ENCODE measurements at places on chromosomes 2 and 18.

GRCh38 chr2:172234716-172235691 is 132.3 kb upstream of the DLX2 start:
- DNase-seq, result no peak

GRCh38 chr2:162011706-162012564 is 62.1 kb downstream of the DPP4 start:
- DNase-seq, result no peak

GRCh38 chr2:112540906-112541305 is 1.4 kb upstream of the POLR1B start:
- no peak for DNase-seq

DNA sequence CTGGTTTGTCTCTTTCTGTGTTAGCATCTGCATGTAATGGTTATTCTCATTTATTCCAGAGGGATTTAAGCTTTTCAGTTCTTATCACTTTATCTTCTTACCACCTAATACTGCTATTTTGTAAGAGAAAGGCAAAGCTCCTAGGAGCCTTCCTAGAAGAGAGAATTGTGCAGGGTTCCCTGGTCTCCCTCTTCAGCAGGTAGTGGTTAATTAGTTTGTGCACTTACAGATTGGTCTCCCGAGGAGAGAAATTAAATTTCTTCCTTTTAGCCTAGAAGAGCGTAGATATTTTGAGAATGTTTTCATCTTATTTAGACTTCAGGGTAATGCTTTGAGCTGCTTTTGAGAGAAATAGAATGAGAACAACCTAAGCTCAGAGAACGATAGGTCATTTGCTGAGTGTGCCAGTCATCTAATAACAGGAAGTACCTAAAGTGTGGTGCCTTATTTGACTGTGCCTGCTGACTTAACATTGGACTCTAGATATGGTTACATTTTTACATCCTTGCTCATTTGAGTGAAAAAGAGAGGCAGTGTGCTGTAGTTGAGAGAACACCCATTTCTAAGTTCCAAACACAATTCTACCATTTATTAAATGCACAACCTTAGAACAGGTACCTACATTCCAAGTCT is 651.4 kb downstream of the STK39 start:
- no peak for DNase-seq

GRCh38 chr2:203463266-203463678 is 71.8 kb downstream of the RAPH1 start:
- DNase-seq, result peak; percentile 34

- peak; percentile 54 for DNase-seq
Observed at GRCh38 chr2:111535404-111535803, 348.6 kb downstream of the ANAPC1 start.

DNA sequence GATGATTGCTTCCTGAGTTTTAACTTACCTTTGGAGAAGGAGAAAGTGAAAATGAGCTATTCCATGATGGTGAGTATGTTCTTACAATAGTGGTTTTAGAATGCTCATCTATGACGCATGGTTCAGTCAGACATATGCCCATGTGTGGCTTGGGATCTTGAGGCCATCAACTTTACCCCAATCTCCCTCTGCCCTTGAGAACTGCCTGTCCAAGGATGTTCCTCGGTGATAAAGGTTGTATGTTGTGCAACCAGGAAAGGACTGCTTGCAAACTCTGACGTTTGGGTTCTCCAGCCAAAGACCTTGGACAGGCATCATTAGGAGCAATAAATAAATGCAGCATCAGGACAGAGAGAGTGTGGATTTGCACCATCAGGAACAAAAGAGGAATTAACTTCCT is 165.0 kb downstream of the ZEB2 start:
- DNase-seq, result no peak

DNA sequence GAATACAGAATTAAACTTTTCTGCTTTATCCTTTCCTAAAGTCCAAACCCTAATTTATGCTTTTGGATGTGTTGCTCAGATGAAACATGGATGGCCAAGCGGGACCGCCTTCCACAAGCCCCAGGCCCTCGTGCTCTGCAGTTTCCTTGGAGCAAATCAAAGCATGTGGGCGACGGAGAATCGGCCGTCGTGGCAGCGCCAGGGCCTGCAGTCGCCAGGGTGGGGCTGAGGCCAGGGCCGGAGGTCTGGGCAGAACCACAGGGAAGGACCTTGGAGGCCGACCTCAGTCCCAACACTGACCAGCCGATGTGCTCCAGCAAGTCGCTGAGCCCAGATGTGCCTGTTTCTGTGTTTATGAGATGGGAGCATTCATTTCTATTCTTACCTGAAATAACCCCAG is 108.1 kb downstream of the MBP start:
- no peak for DNase-seq

DNA sequence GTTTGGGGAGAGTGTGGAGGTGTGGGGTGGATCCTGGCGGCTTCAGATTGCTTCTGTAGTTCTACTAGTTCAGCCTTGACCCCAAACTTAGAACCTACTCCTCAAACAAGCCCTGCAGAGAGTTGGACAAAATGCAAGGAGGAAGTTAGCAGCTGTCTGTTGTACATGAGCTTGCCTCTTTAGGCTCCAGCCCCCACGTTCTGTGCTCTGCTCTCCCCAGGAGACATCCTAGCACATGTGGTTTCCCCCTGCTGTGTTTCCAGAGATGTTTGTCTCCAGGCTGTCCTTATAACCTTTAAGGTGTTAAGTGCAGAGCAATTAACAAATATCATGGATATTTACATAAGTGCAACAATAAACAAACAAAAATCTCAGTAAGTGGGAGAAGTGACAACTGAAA is 111.1 kb downstream of the ACOXL start:
- DNase-seq, result no peak

- DNase-seq, result peak; percentile 78
Observed at GRCh38 chr18:38940863-38941531, 1375.4 kb upstream of the CELF4 start.

DNA sequence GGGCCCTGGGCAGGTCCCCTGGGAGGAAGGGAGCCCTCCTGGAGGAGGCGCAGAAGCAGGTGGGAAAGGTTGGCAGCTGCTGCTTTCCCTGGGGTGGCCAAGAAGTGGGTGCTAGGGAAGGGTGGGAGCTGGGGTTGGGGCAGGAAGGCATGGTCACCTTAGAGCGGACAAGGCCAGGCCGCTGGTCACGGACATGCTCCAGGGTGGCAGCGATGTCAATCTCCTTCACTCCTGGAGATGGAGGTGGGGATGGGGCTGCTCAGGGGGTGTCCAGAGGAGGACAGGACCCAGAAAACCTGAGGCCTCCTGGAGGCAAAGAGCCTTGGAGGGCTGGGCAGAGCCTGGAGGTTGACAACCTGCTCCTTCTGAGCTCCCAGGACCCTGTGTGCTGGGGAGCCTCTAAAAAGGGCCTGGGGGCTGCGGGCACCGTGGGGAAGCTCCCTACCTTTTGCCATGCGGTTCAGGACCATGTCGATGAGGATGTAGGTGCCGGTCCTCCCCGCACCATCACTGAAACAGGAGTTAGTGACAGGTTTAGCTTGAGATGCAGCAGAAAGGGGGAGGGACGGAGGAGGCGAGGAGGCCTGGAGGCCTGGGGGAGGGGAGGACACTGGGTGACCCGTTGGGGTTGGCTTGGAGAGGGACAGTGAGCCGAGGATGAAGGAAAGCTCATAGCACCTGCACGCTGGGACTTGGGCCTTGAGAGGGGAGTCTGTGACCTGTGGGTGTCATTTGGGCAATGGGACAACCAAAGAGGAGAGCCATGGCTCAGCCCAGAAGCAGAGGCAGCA is 11.4 kb downstream of the DNAJB2 start:
- DNase-seq, result no peak

GRCh38 chr18:22682720-22683119 is 250.4 kb upstream of the RBBP8 start:
- no peak for DNase-seq

GRCh38 chr18:70082430-70082829 is 123.1 kb downstream of the RTTN start:
- DNase-seq, result no peak

DNA sequence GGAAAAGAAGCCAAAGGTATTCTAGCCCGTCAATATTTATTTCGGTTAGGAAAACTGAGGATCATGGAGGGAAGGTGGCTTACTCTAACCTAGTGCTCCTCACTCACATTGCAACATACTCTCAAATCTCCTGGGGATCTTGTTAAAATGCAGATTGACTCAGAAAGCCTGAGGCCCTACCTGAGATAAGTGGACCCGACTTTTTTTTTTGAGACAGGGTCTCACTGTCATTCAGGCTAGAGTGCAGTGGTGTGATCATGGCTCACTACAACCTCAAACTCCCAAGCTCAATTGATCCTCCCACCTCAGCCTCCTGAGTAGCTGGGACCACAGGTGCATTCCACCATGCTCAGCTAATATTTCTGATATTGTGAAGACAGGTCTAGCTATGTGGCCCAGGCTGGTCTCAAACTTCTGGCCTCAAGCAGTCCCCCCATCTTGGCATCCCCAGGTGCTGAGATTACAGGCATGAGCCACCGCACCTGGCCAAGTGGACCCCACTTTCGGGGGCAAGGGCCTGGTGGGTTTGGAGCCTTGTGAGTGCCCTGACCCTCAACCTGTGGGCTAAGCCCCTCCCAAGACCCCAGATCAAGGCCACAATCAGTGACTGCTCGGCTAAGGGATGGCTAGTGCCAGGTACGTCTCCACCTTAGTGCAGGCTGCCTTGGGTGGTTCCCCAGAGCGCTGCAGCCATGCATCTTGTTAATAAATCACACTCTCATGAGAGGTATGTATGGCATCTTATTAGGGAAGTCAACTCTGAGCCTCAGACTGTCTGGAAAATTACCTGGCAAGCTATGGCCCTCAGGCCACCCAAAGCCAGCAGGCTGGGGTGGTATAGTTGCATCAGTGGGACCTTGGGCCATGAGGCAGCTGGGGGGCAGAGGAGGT is 1.1 kb upstream of the NEURL3 start:
- DNase-seq, result no peak

GRCh38 chr2:62265106-62265505 is 69.2 kb downstream of the B3GNT2 start:
- DNase-seq, result no peak

DNA sequence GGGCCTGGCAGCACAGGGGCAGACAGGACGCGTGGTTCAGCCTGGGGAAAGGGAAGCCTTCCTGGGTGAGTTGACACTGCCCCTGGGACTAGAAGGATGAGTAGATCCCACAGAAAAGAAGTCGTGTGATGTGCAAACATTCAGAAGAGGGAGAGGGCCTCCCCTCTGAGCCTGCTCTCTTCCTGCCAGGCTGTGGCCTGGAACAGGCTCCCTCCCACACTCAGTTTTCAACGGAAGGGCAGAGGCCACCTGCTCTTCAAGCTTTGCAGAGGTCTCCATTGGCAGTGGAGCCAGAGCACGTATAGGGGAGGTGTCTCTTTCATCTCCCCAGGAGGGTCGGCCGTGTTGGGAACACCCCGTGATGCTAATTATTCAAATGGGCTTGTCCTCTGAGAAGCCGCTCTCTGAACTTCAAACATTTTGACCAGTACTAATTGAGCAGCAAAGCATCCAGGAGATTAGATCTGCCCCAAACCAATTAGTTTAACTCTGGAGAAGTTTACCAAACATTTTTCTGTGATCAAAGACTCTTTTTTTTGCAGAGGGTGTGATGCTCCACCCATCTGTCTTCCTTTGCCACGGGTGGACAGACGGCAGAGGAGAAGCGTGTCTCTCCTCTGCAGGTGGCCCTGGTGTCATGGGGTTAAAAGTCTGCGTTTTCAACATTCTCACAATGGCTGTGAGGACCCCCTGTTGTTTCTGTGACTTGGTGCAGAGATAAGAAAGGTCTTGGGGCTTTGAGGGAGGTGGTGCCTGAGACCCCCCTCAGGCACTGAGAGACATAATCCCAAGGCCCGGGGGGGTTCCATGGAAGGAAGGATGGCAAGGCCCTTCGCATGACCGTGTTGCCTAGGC is 29.5 kb upstream of the ODC1 start:
- no peak for DNase-seq

Measured in astrocyte of the spinal cord (primary cell).